ENCODE measurements at places on chromosomes 2 and 18.

GRCh38 chr2:33494877-33495641 is 18.6 kb downstream of the RASGRP3 start:
- DNase-seq: no peak

DNA sequence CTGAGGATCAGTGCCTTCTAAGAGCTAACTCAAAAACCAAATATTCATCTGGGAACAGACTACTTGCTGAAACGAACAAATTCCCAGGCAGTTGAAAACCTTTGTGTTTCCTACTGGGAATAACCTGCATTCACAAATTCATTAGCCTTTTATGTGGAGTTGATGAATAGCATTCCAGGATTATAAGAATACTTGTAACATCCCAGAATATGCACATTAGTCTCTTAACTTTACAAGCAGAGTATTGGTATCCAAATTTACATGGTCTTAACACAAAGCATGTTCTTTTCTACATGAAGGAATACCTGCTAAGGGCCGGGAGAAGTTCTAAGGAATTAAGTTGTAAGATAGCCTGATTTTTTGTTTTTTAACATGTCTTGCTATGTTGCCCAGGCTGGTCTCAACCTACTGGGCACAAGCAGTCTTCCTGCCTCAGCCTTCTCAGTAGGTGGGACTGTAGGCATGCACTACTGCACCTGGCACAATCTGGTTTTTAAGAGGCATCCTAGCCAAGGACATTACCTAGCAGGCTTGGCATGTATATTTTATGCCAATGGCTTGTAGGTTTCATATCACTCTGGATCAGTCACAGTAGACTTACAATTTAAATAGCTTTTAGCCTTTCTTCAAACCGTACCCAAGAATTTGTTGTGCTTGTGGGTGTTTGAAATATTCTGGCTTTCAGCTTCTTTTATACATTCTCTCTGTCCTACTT is 50.7 kb downstream of the MGAT5 start:
- no peak for DNase-seq

DNA sequence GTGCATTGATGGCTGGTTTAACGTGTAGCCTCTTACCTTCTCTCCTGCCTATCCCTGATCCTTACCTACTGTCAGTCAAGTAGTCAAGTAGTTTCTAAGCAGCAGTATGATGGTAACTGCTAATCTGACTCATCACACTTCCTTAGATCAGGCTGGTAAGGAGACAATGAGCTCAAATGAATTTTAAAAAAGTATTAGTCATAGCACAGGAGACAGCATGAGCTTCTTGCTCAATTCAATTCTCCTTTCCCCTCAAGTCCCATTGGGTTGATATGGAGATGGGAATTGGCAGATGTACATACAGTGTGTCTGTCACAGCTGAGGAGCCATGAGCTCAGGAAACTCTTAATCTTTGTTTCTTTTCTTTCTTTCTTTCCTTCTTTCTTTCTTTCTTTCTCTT is 799.7 kb downstream of the LRP1B start:
- DNase-seq: no peak

DNA sequence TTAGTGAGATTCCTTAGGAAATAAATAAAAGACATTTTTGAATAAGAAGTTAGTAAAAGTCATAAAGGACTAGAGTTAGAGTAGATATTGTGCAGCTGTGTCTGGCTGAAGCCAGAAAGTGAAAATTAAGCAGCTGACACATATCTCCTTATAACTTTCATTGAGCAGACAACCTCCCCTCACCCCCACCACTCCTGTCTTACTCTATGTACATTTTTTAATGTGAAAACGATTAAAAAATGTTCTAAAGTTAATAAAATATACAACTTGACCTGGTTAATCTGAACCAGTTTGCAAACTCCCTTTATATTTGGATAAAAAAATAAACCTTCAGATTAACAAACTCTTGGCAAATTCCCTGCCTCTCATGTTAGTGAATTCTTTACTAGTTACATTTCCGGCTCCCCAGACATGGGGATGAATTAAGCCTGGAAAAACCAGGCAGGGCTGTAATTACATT is 462.8 kb downstream of the MEIS1 start:
- no peak for DNase-seq

DNA sequence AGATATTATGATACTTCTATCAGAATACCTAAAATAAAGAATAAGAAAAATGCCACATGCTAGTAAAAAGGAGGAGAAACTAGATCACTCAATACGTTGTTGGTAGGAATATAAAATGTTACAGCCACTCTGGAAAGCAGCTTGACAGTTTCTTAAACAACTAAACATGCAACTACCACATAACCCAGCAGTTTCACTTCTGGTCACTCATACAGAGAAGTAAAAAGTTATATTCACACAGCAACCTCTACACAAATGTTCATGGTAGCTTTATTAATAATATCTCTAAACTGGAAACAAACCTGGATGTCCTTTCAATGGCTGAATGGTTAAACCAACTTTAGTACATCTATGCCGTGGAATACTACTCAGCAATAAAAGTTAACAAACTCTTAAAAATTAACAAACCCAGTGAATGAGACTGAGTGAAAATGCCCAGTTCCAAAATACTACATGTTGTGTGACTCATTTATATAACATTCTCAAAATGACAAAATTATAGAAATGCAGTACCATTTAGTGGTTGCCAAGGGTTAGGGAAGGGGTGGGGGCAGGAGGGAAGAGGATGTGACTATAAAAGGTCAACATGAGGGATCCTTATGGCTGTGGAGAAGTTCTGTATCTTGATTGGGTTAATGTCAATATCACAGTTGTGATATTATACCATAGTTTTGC is 124.1 kb downstream of the MMADHC start:
- no peak for DNase-seq

GRCh38 chr18:56314396-56314795 is 324.0 kb downstream of the TXNL1 start:
- no peak for DNase-seq

GRCh38 chr18:8762968-8763367 is 57.6 kb downstream of the MTCL1 start:
- DNase-seq: no peak

GRCh38 chr2:167575276-167575675 is 672.1 kb downstream of the STK39 start:
- no peak for DNase-seq

DNA sequence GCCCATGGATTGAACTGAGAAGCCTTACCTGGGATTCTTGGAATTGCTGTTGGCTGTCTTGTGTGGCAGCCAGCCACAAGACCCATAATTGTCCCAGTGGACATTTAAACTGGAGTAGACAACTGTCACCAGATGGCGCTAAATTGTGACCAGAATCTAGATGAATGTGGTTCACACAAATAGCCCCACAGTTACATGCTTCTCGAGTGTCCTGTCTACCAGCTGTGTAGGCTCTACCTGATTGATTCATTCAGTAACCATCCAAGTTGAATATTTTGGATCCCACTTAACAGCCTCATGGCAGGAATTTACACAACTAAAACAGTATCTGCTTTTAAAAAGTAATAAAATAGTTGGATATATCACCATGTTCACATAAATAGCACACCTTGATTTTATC is 73.2 kb downstream of the MAP4K4 start:
- peak; percentile 74 for DNase-seq

DNA sequence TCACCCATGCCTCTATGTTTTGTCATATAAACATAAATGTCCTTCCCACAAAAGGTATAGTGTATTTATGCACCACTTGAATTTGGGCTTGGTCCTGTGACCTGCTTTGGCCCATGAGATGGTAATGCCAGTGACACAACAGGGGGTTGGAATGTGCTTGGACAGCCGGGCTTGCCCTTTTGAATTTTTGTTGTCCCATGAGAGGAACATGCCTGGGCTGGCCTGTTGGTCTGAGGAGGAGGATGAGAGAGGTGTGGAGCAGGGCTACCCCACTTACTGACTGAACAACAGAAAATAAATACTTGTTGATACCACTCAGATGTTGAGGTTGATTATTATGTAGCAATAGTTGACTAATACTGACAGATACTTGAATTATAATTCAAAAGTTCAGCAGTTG is 63.2 kb upstream of the TCF4 start:
- no peak for DNase-seq

GRCh38 chr2:212088353-212088752 is 450.2 kb downstream of the ERBB4 start:
- no peak for DNase-seq

DNA sequence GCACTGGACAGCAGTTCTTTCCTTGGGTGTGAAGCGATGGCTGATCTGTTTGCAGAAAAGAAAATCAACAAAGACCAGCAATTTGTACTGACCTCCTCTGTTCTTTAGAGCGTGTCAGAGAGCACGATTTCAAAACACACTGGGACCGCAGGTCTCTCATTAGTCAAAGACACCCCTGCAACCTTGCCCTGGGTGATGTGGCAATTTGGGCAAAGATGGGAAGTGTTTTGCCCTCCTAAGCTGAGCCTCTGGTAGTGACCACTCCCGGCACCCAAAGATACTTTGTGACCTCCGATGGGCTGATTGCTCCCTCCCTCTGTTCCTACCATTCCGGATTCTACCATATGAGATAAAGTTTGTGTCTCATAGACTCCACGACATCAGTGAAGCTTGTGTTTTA is 18.2 kb upstream of the CLIP4 start:
- DNase-seq: no peak

- DNase-seq: no peak
These were observed 32.3 kb downstream of the MROH2A start for GRCh38 chr2:233810385-233810784.

GRCh38 chr2:160375802-160376469 is 117.7 kb downstream of the RBMS1 start:
- DNase-seq: no peak

GRCh38 chr2:10079870-10080535 is at the start of gene CYS1:
CYS1 (minus strand) TSS chr2:10080411; CDS start chr2:10080223, 188 bp downstream.
- peak; percentile 14 for DNase-seq

DNA sequence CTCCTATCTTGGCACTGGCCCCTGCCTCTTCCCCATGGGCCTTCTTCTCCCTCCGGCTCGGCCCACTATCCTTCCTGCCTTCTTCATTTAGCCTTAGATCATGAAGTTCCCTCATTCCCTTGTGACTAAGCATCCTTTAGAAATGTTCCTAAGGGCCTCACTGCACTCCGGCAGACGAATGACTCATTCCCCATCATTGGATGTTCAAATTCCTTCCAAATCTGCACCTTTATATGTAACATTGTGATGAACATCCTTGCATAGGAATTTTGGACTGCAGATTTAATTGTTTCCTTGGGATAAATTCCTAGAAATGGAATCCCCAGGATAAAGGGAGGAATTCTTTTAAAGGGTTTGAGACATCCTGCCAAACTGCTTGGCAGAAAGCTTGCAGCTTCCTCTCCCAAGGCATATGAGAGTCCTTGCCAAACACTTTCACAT is 19.0 kb downstream of the CRACDL start:
- DNase-seq: no peak

DNA sequence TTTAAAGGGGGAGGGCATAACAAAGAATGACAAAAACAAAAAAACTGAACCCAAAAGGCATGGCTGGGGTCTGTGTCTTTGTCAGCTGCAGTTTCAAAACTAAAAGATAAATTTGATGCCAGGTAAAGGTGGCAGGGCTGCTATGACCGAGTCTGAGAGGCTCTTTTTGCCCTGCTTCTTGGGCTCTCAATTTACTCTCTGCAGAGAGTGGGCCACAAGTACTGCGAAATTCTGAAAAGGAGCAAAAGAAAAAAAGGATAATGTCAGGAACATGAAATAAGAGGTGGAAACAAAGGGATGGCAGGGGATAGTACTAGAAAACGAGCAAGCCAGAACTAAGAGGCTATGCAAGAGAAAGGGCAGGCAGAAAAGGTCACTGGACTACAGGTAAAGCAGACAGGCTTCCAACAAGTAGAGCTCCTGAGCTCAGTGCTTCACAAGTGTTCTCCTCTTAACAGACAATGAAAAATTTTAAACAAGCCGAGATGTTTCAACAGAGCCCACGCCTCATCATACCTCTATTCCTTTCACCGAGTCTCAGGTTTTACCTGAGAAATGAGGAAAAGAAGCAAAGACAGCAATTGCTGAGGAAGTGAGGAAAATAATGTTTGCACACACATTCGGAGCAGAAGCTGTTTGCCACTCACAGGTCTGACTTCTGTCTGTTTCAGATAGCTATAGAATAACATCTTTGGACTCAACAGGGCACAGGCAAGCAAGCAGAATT is 7.3 kb downstream of the IRS1 start:
- DNase-seq: no peak

DNA sequence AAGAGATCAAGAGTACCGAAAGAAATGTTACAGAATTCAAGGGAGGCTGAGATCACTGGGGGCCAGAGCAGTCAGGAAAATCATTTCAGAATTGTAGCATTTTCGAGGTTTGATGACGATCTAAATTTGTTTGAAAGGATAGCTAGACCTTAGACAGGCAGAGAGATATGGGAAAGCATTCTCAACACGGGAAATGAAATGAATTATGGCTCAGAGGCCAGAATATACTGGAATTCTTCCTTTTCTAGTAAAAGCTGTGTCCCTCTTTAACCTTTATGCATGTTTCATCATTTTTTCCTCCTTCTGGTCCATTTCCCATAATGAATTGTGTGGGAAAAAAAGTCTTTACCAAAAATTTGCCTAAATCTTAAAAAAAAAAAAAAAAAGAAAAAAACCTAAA is 78.8 kb downstream of the NABP1 start:
- no peak for DNase-seq

DNA sequence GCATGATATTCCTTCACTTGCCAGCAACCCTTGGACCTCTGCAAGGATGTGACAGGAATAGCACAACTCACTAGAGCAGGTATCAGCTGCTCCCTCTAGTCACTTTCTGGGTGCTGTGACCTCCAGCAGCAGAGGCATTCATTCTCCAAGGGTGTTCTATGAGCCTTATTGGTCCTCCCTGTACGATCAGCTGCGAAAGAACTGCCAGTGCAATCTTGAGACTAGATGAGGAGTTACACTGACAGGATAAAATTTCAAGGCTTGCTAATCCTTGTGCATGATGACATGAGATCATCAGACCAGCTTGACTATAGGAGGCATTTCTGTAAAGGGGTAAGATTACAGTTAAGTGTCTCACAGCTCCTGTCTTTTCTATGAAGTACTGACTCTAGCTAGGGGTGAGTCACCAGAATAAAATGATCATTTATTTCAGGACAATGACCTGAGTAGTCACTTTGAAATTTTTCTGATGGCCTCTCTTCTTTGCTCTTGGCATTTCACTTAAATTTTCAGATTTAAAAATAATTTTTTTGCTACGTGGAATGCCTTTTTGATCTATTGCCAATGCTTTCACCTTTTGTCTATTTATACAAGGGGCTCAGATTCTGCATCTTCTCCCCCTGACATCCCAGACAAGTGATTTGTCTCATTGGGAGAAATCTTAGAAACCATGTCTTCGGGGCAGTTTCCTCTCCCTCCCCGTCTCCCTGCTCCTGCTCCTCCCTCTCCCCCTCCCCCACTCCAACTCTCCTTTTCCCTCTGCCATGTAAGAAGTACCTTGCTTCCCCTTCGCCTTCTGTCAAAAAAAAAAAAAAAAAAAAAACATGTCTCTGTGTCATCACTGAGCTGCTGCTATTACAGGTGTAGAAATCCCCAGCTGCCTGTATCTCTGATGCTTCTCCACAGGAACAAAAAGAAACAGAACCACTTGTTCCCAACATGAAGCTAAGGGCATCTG is 49.2 kb upstream of the FRZB start:
- DNase-seq: no peak

GRCh38 chr2:206937555-206937954 is 1.8 kb upstream of the CPO start:
- no peak for DNase-seq
